ENCODE measurements at places on chromosomes 11 and 22.

- DNase-seq = no peak
Measured at GRCh38 chr22:27022274-27022895, 365.0 kb downstream of the MIAT start.

- no peak for DNase-seq
Measured at GRCh38 chr11:114774599-114775361, 96.5 kb downstream of the NXPE2 start.

DNA sequence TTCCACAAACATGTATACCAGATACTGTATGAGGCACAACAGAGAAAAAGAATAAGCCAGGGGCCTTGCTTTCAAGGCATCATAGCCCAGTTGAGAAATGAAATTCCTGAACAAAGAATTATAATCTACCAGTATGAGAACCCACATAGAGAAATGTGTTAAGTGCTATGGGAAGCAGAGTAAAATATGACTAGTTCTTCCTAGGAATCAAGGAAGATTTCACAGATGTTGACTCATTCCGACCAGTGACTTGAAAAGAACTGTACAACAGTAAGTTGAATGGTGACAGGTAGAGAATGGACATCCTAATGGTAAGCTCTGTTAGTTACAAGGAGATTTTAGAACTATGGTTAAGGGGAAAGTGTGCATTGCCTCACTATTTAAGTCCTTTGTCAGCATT, 102.6 kb downstream of the TRIM44 start:
- DNase-seq = no peak

DNA sequence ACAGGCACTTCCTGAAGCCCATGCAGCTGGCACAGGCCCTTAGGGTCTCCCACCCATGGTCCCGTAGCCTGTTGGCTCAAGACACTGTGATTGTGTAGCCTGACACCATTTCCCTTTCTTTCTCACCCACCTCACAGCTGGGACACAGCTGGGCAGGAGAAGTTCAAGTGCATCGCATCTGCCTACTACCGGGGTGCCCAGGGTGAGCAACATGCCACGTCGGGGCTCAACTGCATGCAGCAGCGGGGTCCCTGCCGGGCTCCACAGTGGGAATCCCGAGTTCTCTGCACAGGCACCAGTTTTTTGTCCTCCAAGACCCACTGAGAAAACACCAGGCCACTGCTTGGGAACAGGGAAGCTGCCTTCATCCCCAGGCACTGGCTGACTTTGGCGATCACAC, 10.6 kb downstream of the RAB36 start:
- no peak for DNase-seq

DNA sequence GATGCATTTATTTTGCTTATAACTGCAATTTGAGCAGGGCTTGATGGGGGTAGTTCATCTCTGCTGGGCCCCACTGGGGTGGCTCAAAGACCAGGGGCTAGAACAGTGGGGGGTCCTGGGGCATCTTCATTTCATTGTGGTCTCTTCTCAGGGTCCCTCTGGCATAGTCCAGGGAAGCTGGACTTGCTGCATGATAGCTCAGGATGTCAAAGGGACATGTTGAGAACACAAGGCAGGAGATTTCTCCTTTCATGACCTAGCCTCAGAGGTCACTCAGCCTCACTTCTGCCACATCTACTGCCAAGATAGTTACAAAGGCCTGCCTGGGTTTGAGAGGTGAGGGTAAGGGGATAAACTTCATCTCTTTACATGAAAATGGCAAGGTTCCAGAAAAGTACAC, 89.5 kb downstream of the CWC15 start:
- DNase-seq = no peak

- no peak for DNase-seq
Measured at GRCh38 chr11:45078236-45079074, 68.0 kb upstream of the PRDM11 start.

GRCh38 chr22:44606126-44606525, 95.9 kb upstream of the PRR5 start:
- no peak for DNase-seq

Data from activated T-helper 2 cell treated with anti-CD3 and anti-CD28 coated beads, Interferon-gamma antibody, Interleukin-2, Interleukin-4, amounts not matched to agents 10 μg/mL and 5 μg/mL and 100 μg/mL, durations not matched to agents 14 hours and 24 hours and 36 hours (primary cell).